ENCODE measurements at places on chromosomes 11 and 22.

GRCh38 chr11:79336797-79337517, 103.9 kb downstream of the TENM4 start:
- no peak for DNase-seq

GRCh38 chr11:15958910-15959309, 397.4 kb downstream of the SOX6 start:
- no peak for DNase-seq

- no peak for DNase-seq
Observed at GRCh38 chr11:57599381-57599780, 1.9 kb downstream of the SERPING1 start.

GRCh38 chr11:102940714-102941588, 14.6 kb downstream of the MMP13 start:
- DNase-seq: peak; percentile 54

DNA sequence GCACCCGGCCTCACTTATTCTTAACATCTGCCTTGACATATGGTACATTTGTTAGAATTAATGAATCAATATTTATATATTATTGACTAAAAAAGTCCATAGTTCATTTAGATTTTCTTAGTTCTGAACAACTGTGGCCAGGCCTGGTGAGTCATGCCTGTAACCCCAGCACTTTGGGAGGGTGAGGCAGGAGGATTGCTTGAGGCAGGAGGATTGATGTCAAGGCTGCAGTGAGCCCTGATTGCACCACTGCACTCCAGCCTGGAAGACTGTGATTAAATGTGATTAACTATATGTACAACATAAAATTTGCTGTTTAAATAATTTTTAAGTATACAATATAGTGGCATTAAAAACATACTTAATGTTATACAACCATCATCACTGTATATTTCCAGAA, 5.6 kb downstream of the UVRAG start:
- no peak for DNase-seq

- no peak for DNase-seq
Observed at GRCh38 chr11:119615003-119615881, 113.8 kb downstream of the NECTIN1 start.

GRCh38 chr22:38125038-38125610, 14.6 kb upstream of the BAIAP2L2 start:
- no peak for DNase-seq

DNA sequence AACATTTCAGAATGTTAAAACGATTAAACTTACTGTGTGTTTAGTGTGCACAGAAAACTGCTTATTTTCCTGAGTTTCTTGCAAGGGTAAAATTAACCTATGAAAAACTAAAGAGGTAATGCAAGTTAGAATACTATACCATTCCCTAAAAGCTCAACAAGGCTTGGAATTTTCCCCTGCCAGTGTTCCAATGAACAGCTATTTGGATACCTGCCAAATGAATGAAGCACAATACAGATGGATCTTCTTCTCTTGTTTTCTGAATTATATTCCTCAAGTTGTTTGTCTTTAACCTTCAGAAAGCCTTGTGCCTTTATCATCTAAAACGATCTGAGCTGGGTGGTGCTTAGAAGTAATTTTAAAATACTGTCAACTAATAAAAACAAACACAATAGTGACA, 204.5 kb downstream of the LRRC4C start:
- DNase-seq: no peak

- DNase-seq: no peak
Observed at GRCh38 chr11:130301002-130301401, 13.7 kb downstream of the ZBTB44 start.

DNA sequence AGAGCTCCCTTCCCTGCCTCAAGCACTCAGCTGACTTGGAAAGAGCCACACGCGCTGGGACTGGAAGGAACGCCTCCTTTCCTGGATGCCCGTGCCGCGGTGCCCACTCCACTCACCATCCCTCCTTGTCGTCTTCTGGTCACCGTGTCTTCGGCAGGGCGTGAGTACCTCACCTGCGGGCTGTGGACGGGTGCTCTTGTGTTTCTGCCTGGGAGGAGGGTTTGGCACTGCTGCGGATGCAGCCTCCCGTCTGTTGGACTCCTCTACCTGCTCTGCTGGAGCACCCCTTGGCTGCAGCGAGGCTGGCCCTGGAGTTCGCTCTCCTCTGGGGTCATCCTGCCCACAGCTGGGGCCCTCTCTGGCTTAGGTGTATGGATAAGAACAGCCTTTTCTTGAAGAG, 612.7 kb downstream of the BRD1 start:
- DNase-seq: no peak

DNA sequence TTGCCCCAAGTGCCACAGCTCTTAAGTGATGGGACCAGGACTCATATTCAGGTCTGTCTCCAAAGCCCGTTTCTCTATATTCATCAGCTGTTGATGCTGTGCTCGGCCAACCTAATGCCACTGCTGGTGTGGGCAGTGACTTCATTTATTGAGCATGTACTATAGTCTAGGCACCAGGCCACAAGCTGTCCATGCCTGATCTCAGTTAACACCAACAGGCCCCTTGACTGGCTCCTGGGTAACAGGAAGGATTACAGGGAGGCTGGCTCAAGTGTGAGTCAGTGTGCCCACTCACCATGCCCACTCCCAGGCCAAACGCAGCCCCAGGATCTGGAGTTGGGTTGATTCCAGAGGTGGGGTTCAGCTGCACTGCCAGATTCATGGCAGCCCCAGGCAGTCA, 8.6 kb upstream of the CRYBB2 start:
- no peak for DNase-seq

DNA sequence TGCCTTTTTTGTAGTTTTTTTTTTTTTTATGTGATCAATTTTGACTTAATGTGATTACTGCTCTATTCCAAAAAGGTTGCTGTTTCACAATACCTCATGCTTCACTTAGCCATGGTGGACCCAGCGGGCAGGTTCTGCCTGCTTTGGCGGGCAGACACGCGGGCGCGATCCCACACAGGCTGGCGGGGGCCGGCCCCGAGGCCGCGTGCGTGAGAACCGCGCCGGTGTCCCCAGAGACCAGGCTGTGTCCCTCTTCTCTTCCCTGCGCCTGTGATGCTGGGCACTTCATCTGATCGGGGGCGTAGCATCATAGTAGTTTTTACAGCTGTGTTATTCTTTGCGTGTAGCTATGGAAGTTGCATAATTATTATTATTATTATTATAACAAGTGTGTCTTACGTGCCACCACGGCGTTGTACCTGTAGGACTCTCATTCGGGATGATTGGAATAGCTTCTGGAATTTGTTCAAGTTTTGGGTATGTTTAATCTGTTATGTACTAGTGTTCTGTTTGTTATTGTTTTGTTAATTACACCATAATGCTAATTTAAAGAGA, 12.5 kb downstream of the CCND1 start:
- no peak for DNase-seq

DNA sequence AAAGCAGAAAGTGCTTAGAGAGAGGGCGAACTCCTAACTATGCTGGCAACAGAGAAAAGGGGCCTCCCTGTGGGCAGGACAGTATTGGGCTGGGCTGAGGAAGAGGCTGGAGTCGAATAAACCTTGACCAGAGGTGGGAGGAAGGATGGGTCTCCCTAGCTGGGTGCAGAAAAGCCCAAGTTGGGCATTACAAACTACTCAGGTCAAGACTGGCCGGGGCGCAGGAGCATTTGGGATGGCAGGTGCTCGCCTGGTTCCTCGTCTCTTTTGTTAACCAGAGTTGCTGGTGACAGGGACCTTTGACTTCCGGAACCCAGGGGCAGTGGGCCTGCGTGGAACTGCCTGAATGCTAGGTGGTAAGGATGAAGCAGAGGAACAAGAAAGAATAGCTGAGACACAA, 80.3 kb upstream of the SHISAL1 start:
- no peak for DNase-seq

- no peak for DNase-seq
Observed at GRCh38 chr22:34992672-34993071, 73.3 kb upstream of the ISX start.

DNA sequence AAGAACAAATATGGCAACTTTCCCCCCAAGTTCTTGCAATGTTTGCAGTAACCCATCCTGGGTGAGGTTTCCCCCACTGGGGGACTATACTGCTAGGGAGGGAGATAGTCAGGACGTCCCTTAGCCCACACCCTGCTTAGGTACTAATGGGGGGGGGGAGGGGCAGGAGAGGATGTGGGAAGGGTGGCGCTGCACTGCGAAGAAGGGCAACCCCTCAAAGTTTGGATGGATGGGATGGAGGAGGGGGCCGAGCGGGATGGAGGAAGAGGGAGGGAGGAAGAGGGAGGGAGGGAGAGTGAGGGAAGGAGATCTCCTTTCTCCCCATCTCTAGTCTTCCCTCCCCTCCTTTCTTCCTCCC, 100.6 kb upstream of the HSD17B12 start:
- no peak for DNase-seq

DNA sequence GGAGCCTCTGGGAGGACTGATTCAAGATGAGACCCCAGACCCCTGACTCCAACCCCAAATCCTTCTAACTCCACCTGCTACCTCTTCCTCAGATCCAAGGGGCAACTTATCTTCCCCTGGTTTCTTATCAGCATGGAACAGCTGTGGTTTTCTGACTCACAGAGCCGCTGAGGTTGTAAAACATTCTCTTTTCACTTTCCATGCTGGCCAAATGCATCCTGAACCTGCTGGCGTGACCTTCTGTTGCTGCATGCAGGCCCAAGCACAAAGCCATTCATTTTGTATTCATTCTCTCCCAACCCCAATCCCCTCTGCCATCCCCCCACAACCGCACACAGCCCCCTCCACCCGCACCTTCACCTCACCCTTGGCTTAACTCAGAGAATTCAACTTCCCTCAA, 70.3 kb downstream of the SEZ6L start:
- DNase-seq: no peak

DNA sequence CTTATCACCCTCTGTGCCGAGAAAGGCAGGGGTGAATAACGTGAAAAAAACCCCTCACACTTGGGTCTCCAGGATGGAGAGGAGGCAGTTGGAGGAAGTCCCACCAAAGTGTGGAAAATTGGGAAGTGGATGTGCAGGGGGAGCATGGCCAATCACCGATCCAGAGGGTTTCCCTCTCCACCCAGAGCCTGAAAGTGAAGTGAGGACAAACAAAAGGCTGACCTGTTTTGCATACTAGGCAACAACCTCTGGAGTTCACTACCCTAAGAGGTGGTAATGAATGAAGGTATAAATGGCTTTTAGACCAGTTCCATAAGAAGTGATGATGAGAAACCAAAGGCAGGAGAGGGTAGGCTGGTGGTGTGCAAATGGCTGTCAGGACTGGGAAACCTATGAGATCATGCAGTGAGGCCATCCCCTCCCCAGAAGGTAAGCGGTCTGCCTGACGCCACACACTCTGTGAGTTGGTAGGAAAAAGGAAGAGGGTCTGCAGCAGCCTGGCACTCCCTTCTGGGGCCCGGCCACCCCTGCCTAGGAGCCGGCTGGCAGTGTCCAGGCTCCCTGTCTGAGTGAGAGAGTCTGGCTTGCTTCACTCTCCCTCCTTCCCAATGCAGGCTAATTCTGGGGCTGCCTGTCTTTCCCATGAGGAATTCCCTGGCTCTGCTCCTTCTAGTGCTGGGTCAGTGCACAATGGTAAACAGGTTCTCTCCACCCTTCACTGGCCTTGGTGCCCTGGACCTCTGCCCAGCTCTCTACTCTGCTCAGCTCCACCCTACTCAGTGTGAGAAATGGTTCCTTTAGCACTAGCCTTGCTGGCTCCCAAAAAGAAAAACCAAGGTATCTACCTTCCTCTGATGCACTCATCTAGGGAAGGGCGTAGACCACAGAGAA, 15.6 kb downstream of the TBC1D10A start:
- DNase-seq: no peak

DNA sequence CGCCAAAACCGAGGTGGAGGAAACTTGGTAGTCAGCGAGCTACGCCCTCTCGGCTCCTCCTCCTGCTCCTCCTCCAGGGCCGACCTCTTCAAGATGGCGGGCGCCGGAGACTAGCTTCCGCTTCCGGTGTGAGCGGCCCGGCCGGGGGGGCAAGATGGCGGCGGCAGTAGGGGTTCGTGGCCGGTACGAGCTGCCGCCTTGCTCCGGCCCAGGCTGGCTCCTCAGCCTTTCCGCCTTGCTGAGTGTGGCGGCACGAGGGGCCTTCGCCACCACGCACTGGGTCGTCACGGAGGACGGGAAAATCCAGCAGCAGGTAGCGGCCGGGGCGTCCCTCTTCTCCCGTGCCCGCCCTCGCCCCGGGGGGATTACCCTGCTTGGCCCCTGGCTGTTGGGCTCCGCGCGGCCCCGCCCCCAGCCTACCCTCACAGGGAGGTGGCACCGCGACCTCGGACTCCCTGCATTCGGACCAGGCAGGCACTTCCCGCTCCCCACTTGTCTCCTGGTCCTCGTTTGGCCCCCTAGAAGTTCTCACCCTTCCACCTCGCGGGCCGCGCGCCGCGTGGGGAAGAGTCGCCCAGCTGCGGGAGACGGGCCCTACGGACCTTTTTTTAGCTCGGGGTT, at the start of gene TTC17:
TTC17 (plus strand) TSS at position 120 of the 621 bp plus-strand sequence; CDS start at position 155, 35 bp downstream.
- DNase-seq: peak; percentile 96

- no peak for DNase-seq
Observed at GRCh38 chr11:9072626-9073176, 18.7 kb downstream of the SCUBE2 start.

- DNase-seq: no peak
Observed at GRCh38 chr11:10918698-10919097, 60.8 kb upstream of the ZBED5 start.

- DNase-seq: no peak
Observed at GRCh38 chr11:18172666-18173065, at the start of gene MRGPRX4. TSS of gene MRGPRX4 (plus strand) at chr11:18172837. CDS start at chr11:18173257, 420 bp downstream.

- peak; percentile 60 for DNase-seq
Observed at GRCh38 chr11:10809373-10810160, 841 bp upstream of the EIF4G2 start.

GRCh38 chr11:60204922-60205321, 22.0 kb upstream of the MS4A6A start:
- no peak for DNase-seq

DNA sequence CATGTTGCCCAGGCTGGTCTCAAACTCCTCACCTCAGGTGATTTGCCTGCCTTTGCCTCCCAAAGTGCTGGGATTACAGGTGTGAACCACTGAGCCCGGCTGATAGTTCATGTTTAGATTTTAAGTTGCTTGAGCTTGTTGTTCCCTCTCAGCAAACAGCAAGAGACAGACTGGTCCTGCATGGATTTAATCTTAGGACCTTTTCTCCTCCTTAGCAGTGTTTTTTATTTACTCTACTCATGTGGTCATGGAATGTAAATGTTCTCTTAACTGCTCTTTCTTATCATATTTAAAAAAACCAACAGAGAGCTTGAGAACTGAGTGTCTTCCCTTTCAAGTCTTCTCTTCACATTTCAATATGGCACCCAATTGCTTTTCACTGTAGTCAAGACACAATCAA, 22.7 kb upstream of the PRDM10 start:
- no peak for DNase-seq

Measured in activated CD8-positive, alpha-beta T cell treated with anti-CD3 and anti-CD28 coated beads, Interleukin-2, amount 10 ng/mL, durations not matched to agents 7 days and 5 days (primary cell).